ENCODE measurements at places on chromosomes 5 and 9. TPM values are rescaled to one million over a fixed set of nuclear protein-coding genes. Genes with fewer than 3 reads are reported as not detected.

The EPB41L4B gene
- 13.9 TPM for total RNA-seq

The GZMA gene
- total RNA-seq = 1.5 TPM

The DOK3 gene
- 3.3 TPM for total RNA-seq

The FREM1 gene
- 3.0 TPM for total RNA-seq

- no peak for DNase-seq
- no peaks in the 10 kb centered on the region for H3K4me1 ChIP-seq
- no peak overlapping the region for H3K27ac ChIP-seq
- no peaks in the 10 kb centered on the region for H3K36me3 ChIP-seq
Observed at GRCh38 chr5:165620394-165620793, 2115.0 kb downstream of the MAT2B start.

DNA sequence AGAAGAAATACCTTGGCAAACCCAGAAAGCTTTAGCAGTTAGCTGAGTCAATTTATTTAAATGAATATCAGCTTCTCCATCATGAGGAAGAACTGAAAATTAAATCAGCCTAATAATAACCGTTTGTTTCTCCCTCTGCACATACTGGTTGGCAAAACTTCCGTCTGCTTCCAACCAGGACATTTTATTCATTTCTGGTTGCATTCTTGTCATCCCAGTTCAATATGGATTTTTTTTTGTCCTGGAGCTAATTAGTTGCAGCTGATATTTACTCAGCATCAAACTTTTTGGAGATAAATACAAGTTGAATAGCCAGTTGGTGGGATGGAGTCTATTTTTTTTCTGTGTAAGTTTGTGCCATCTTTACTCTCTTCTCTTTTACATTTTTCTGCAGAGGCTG is 126.5 kb upstream of the GDNF start:
- no peaks in the 10 kb centered on the region for H3K27me3 ChIP-seq
- H3K4me1 ChIP-seq = peaks cover 12% of the 10 kb centered on the region
- H3K4me3 ChIP-seq = no peak overlapping the region

DNA sequence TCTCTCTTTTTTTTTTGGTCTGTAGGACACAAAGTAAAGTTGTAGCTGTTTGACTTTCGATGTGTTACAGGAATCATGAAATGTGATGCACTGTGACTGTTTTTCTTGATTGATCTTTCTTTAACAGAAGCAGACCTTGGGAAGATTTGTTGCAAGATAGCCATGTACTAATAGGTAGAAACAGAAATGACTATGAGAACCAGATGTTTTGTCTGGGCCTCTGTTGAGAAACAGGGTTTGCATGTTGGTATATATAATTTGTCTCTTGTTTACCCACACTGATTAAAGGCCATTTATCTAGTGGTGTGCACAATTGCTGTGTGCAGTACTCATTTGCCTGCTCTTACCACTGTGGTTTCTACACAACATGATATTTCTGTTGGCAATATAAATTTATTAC is 125.1 kb downstream of the HACD4 start:
- no peak overlapping the region for H3K27ac ChIP-seq
- H3K36me3 ChIP-seq = no peaks in the 10 kb centered on the region
- no peaks in the 10 kb centered on the region for H3K4me1 ChIP-seq
- H3K27me3 ChIP-seq = no peaks in the 10 kb centered on the region

All from left ventricle myocardium inferior (tissue), 1 donor.